Gastrocnemius medialis (tissue), 4 donors: ENCODE measurements at places on chromosomes 11 and 22. TPM values are rescaled to one million over a fixed set of nuclear protein-coding genes. Genes with fewer than 3 reads are reported as not detected.

GRCh38 chr22:45763236-45763624 is 91.6 kb downstream of the ATXN10 start:
- no peak for DNase-seq

DNA sequence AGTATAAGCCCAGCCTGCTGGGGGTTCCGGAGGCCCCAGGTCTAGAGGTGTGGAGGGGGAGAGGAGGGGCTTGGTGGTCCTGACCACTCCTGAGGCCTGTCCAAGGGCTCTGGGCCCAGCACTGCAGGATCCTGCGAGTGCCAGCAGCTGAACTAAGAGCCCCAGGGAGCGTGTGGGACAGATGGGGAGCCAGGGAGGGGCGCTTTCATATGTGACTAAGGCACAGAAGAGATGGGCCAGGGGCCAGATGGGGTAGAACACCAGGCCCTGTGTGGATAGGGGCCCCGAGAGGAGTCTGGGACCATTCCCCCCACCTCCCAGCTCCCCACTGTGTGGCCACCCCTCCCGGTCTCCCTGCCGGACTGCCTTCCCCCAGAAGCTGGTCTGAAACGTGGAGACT is 18.4 kb downstream of the MAFF start:
- no peak for DNase-seq

- DNase-seq, result no peak
Observed at GRCh38 chr11:596374-596773, 19.4 kb downstream of the IRF7 start.

DNA sequence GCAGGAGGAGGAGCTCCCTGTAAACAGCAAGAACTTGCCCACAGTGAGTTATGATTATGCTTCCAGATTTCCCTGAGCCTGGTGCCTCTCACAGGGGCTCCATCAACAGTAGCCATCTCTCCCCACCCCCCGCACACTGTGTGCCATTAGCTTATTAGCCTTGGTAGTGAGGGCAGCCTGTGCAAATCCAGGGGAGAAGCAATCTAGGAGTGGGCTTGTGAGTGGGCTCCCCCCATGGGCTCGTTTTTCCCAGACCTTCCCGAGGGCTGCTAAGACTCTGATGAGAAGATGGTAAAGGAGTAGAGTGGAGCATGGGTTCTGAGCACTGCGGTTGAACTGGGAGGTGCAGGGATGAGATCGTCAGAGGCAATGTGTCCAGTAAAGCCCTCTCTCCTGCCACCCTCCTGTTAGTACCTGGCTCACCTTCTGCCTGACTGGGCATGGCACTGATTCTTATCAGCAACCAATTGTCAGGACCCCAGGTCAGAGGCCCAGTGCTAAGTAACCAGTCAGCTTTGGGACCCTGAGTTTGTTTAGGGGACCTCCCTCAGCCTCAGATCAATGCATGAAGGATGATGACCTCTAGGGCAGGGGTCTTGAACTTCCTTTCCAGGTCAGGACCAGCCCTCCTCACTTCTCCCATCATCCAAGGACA is 38.4 kb upstream of the TP53I11 start:
- DNase-seq, result no peak

- DNase-seq, result no peak
Observed at GRCh38 chr11:111835665-111836064, 35.7 kb downstream of the ALG9 start.

DNA sequence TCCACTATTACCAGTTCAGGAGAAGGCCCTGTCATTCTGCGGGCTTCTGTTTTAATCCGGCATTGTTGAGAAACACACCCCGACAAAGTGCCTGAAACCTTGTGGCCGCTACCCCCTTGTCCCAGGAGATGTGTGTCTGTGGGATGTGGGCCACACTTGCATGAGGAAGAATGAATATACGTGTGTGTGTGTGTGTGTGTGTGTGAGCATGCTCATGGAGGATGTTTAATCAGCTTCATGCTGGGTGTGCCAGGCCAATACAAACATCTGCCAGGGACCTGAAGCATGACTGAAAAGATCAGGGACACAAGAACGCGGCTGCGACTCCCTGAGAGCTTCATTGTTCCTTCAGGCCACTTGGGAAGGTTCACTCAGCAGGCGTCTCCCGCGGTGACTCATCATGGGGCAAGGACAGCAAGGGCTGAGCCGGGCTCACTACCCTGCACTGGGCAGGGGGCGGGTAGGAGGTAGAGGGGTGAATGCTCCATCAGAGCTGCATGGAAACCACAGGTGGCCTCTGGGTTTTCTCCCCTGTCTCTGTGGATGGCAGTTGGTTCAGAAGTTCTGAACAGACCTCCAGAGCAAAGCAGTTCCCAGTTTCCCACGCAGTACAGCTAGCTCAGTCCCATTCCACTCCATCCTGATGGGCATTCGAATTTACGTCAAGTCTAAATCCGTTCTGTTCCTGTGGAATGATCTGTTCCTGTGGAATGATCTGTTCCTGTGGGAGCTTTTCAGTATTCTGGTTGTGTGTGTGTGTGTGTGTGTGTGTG is 7.0 kb upstream of the MALAT1 start:
- DNase-seq, result peak; percentile 94

GRCh38 chr11:66465373-66466224 is 1.1 kb upstream of the PELI3 start:
- DNase-seq, result no peak

- DNase-seq, result no peak
Observed at GRCh38 chr22:46362203-46362933, 26.9 kb downstream of the TRMU start.

GRCh38 chr22:46263216-46263590 is at the start of gene PKDREJ:
PKDREJ (minus strand) TSS chr22:46263343; CDS start chr22:46263322, 21 bp downstream.
- no peak for DNase-seq

DNA sequence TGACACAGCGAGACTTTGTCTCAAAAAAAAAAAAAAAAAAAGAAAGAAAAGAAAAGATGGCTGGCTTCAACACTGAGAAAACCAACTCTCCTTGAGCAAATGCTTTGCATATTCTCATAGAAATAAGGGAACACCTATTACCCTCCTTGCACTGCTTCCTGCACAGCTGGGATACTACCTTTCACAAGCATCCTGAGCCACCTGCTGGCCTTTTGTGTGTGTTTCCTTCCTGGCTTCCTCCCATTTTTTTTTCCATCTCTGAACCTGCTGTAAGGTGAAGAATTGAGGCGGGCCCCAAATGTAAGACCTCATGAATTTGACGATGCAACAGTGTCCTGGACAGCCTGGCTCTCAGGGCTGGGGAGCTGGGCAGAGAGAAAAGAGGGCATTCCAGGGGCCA is 1.9 kb upstream of the RFPL3 start:
- DNase-seq, result no peak

DNA sequence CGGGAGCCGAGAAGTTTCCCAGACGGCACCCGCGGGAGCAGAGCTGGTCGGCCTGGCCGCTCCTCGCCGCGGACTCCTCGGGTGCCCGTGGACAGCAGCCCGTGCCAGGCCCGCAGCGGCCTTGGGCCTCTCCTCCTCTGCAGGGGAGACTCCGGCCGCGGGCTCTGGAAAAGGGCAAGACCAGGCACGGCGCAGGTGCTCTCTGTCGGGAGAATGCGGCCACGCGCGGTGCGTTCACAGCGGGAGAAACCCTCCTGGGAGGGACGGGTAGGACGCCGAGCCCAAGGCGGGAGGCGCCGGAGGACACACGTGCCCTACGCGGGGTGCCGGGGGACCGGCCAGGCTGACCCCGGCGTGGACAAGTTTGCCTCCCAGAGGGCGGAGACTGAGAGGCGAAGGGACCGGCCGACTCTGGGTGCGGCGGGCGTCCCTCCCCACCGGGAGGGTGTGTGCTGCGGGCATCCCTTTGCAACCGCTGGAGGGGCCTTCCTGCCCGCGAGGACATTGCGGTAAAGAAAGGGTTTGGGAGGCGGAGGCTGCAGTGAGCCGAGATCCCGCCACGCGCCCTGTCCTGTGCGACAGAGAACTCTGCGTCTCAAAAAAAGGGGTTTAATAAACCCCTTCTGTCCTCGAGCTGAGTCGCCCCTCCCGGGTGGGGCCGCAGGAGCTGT is 2.3 kb downstream of the IFITM1 start:
- DNase-seq, result no peak

- DNase-seq, result no peak
Observed at GRCh38 chr11:100637706-100638105, 49.4 kb upstream of the ARHGAP42 start.

GRCh38 chr11:8973121-8973520 is 8.9 kb upstream of the TMEM9B start:
- DNase-seq, result no peak

DNA sequence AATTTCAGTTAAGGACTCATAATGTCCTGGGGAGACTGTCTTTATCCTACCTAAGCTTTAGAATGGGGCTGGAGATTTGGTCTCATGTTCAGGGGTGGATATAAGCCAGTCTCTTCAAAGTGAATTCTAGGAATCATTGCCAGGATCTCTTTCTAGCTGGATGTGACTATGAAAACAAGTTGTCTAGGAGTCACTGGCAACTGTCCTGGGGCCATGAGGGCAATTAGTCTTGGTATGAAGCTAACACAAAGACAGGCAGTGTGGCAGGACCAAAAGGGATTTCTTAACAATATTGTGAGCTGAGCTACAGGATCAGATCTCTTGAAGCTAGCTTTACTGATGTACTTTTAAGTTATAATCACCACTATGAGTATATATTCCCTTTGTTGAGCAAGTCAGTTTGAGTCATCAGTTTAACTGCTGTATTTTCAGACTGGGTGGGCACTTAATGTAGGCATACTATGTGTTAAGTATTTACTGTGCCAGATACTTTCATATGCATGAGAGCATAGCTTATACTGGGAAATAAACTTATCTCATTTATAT is 390.0 kb upstream of the CCDC90B start:
- DNase-seq, result no peak

- no peak for DNase-seq
Observed at GRCh38 chr22:37443977-37444376, 16.7 kb upstream of the ELFN2 start.

DNA sequence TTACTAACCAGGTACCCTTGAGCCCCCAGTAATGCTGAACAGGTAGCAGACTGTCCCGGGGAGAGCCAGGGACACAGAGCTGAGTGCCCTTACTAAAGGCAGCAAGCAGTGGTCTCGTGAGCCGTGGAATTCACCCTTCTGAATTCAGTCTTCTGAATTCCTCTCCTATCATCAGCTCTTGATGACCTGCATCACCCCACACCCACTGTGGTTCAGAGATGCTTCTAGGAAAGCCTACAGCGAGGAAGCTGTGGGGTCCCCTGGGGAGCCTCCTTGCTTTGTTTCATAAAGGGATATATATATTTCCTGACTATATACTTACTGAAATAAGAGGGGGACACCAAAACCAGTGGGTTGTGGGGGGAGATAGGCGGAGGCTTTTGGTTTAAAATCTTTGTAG is 2.6 kb downstream of the SPATA19 start:
- no peak for DNase-seq

Gene HTR3A
- total RNA-seq, result not detected

Gene DAGLA
- total RNA-seq, result 0.58 TPM

Gene MS4A2
- total RNA-seq, result 0.39 TPM

Gene CYTH4
- 1.7 TPM for total RNA-seq

Gene RABL2B
- 1.0 TPM for total RNA-seq

Gene OR52N5
- total RNA-seq, result not detected

Gene TMEM121B
- 0.29 TPM for total RNA-seq

Gene LIF
- not detected for total RNA-seq

Gene OR51F2
- not detected for total RNA-seq

Gene SPI1
- 4.0 TPM for total RNA-seq
